Myocyte (in vitro differentiated cells): ENCODE measurements at places on chromosomes 13 and 19. TPM values are rescaled to one million over a fixed set of nuclear protein-coding genes. Genes with fewer than 3 reads are reported as not detected.

CLASRP gene
- 51.8 and 91.3 TPM in 2 replicates for total RNA-seq

SCGB2B2 gene
- 0.24 and 0.26 TPM in 2 replicates for total RNA-seq

LIPE gene
- 1.5 and 3.7 TPM in 2 replicates for total RNA-seq

TEX101 gene
- total RNA-seq, result not detected in 2 replicates

CYP2B6 gene
- not detected in 2 replicates for total RNA-seq

VSTM2B gene
- total RNA-seq, result not detected in 2 replicates
